Activated T-helper 17 cell treated with anti-CD3 and anti-CD28 coated beads, Interleukin-2, amount 50 U/mL, for 72 hours (primary cell): ENCODE measurements at places on chromosomes 16 and 17.

- ATAC-seq, result no peak
These were observed 3.3 kb downstream of the ATPAF2 start for GRCh38 chr17:18035704-18036103.

GRCh38 chr16:8619671-8620370 lies 1.7 kb upstream of the METTL22 start:
- ATAC-seq, result no peak

DNA sequence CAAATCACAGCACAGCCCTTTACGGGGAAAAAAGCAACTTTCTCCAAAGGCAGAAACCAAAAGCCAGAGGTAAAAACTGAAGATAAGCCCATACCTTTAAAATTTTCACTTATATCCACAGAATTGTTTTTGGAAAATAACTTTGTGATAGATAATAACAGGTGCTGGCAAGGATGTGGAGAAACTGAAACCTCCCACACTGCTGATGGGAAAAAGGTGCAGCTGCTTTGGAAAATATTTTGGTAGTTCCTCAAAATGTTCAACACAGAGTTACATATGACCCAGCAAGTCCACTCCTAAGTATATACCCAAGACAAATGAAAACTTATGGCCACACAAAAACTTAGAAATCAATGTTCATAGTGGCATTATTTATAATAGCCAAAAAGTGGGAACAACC lies 12.2 kb downstream of the EFTUD2 start:
- no peak for ATAC-seq

DNA sequence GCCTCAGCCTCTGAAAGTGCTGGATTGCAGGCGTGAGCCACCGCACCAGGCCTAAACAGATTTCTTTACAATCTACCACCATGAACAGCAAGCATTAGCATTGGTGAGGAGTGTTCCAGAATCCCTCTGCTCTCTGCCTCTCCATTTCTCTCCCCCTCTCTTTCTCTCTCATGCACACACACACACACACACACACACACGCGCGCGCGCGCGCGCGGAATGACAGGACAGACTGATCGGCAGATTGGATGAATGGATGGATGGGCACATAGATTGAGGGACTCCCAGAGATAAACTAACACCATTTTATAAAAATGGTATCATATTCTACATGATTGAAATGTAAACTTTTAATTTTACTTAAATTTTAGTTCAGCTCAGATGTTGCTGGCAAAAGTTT lies 3.3 kb downstream of the CARD14 start:
- ATAC-seq, result no peak

GRCh38 chr17:38418693-38419507 lies 9.4 kb upstream of the ARHGAP23 start:
- no peak for ATAC-seq

- ATAC-seq, result no peak
These were observed 3.9 kb upstream of the EXOC7 start for GRCh38 chr17:76107509-76107908.

GRCh38 chr16:27922433-27922832 lies 141.1 kb downstream of the GSG1L start:
- ATAC-seq, result no peak

- no peak for ATAC-seq
These were observed 237.0 kb downstream of the ZNF423 start for GRCh38 chr16:49618955-49619354.

- no peak for ATAC-seq
These were observed 9.1 kb downstream of the ITGAM start for GRCh38 chr16:31268891-31269290.

DNA sequence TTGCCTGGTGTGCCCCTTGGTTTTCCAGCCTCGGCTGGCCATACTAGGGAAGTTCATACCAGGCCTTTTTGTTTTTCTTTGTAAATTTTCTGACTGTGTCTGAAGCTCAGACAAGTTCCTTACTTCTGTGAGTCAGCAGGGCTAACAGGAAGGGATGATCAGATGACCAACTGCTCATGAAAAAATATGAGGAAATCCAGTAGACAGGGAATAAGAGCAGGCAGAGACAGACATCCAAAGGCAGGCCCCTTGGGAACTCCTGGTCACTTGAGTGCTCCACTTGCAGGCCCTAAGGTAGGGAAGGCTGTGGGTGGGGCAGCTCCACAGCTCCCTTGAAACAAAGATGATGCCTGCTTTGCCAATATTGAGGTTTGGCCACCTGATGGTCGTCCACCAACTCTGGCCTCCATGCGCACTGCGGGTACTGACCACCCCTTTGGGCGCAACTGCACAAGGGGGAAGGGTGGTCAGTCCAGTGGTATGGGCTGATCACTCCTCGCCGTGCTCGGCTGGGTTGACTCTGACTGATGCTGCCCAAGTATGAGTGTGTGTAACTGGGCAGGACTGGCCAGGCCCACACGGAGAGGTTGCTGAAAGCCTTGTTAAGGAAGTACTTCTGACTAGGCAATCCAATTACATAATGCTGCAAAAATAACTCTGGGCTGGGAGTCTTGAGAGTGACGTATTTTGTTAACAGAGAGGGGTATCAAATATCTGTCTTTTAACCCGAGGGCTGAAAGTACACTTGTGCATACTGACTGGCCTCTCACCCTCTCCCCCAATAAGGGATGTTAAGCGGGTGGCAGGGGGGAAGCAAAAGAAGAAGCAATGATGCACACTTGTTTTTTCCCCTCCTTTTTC lies 20.8 kb upstream of the ZFHX3 start:
- no peak for ATAC-seq

- no peak for ATAC-seq
These were observed 205.0 kb upstream of the N4BP1 start for GRCh38 chr16:48814994-48815393.

GRCh38 chr16:73056921-73057290 lies 9.0 kb upstream of the ZFHX3 start:
- ATAC-seq, result no peak

DNA sequence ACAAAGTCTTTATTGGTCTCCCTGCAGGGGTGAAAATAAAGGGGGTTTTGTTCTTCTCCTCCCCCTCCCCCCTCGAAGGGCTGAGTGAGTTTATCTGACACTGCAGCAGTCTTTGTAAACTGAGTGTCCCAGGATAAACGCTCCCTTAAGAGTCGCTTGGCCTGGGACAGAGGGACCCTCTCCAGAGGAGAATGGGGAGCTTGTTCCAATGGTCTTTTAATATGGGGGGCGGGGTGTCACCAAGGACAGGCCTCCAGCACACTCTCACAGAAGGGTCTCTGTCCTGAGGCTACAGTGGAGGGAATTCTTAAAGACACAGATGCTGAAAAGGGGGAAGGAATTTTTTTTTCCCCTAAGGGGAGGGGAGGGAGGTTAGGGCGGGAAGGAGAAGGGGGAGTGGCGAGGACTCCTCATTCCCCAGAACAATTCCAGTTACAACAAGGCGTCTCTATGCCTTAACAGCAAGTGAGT lies 455.5 kb downstream of the SOX9 start:
- no peak for ATAC-seq

DNA sequence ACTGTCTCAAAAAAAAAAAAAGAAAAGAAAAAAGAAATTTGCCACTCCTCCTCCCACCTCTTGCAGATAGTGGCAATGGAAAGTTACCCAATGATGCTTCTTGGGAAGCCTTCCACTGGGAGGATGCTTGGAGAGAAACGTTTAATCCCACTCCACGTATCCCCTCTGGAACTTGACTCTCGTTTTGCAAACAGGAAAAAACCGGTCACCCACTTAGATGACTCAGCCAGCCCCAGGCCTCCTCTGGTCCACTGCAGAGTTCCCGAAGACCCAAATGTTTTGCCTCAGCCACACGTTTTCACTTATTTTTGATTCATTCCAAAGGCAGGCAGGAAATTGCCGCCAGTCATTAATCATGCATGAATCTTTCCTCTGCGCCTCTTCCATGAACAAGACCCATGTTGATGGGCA lies 9.3 kb upstream of the TNFRSF17 start:
- no peak for ATAC-seq

- no peak for ATAC-seq
These were observed 381.8 kb downstream of the SOX9 start for GRCh38 chr17:72502371-72503341.

DNA sequence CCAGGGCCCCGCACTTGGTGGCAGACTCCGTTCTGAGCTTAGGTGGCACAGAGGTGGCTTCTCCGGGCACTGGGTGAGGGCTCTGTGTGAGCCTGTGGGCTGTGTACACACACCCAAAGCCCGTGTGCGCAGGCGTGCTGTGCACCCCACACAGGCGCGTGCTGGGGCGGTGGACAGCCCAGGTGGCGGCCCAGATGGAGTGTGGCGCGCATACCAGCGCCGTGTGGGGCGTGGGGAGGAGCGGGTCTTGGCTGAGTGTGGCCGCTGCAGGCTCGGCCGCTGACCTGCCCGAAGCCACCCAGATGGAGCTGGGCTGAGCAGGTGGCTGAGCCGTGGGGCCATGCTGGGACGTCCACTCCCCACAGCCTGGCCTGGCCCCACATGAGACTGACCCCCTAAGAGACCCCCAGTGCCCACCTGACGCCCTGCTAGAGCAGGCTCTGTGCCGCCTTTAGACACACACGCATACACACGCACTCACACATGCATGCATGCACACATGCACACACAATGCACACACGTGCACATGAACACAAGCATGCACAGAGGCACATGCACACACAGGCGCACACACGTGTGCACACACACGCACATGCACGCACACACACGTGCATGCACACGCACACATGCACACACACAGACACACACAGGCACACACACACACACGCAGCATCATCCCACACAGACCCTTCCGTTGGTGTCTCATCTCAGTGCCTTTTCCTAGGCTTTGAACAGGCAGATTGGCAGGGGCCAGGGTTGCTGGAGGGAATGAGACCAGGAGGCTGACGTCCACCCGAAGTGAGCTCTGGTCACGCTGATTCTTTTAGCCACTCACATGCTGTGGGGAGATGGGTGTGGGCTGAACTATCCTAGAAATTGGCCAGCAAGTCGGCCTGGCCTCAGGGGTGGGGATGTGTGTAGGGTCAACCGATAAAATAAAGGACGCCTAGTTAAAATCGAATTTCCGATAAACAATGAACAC lies 2.1 kb downstream of the PRR35 start:
- no peak for ATAC-seq

DNA sequence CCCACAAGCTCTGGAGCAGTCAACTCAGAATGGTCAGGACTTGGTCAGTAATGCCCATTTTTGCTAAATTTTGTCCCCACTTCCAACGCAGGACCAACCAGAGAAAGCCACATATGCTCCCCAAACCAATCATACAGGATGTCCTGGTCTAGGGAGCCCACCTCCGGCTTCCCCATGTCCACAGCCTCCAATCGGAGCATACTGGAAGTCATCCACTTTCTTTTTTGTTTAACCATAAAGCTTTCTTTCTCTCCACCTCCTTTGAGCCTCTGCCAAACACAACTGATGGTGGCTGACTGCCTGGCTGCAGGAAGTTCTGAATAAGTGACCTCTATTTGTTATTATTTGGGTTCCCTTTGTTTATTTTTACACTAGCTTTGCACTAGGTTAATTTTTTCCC lies 549.1 kb downstream of the WWOX start:
- ATAC-seq, result no peak

DNA sequence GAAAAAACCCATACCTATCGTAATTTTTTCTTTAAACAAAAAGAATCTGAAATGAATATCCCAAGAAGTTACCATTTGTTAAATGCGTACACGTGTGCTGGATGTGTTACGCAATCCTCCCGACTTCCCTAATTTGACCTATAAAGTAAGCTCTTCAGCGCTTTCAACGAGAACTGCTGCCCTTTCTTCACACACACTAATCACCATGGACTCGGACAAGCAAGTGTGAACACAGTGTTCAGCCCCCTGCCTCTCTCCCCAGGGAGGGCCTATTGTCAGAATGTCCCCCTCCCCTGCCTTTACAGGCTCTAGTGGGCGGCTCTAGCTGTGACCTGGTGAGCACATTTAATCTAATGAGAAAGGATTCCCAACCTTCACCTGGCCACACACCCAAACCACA lies 216.1 kb downstream of the CEP112 start:
- ATAC-seq, result no peak

DNA sequence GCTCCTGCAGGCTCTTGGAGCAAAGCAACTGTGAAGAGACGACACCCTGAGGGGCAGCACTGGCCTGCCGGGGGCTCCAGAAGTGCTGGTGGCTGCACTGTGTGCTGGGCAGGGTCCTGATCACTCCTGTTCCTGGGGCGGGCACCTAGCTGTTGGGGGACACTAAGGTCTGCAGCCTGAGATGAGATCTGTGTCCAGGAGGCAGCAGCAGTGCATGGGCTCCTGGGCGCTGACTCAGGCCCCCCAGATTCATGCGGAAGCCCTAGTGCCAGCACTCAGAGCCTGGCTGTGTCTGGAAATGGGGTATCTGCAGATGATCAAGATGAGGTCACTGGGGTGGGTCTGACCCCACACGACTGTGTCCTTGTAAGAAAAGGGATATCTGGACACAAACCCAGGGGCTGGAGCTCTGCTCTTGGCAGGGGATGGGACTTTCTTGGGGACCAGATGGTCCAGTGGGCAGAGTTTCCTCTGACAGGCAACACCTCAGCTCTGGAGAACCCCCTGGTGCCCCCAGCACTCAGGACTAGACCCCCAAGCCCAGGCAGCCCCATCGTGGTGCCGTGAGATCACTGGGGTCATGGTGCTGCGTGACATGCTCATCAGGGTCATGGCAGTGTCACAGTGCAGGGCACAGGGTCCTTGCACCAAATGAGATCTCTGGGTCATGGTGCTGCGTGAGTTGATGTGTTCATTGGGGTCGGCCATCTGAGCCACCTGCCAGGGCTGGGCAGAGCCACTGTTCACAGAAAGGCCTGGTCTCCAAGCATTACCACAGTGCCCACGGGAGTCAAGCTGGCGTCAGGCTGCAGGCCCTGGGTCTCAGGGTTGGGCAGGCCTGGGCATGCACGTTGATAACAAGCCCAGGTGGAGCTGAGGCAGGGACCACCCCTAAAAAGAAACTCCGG lies 9.5 kb downstream of the FAAP100 start:
- no peak for ATAC-seq

GRCh38 chr17:68456339-68457167 lies 743 bp downstream of the WIPI1 start:
- no peak for ATAC-seq

DNA sequence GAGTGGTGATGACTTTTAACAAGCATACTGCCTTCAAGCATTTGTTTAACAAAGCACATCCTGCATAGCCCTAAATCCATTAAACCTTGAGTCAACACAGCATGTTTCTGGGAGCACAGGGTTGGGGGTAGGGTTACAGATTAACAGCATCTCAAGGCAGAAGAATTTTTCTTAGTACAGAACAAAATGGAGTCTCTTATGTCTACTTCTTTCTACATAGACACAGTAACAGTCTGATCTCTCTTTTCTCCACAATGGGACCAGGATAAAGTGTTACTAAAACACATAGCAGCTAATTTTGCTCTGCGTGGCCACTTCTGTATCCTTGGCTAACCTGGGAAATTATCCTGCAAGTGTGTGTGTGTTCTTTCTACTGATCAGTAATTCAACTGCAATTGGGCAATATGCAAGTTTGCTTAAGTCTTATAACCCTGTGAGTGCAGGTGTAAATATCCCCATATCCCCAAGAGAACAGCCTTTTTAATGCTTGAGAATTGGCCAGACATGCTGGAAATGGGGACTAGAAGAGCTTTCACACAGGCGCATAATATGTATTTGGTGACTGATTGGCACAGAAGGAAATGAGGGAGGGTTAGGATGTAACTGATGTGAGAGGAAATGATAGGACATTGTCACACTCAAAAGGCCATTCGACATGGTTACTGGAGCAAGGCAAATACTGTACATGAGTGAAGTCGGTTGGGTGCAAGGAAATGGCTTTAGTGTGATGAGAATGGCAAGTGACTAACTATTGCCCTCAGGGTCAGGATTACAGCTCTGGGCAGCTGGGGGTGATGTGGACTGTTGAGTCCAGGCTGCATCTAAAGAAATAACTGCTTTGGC lies 10.8 kb upstream of the ANKS4B start:
- no peak for ATAC-seq
